ENCODE measurements at places on chromosomes 6 and 20. TPM values are rescaled to one million over a fixed set of nuclear protein-coding genes. Genes with fewer than 3 reads are reported as not detected.

Gene EEF1A2
- 0.75 TPM for total RNA-seq

DNA sequence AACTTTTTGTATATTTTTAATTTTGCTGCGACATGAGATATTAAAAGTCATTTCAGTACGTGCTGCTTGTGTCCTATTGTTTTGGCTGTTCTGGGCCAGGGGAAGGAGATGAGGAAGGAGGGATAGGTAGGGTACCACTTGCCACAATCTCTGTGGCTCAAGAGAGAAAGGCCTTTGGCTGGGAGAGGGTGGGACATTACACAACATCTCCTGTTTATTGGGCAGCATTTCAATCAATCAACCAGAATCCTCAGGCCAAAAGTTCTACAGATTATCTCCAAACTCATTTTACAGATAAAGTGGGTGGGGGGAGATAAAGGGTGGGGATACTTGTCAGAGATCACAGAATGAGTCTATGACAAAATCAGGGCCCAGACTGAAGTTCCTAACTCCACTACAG, 6.9 kb upstream of the CCM2L start:
- no peak for DNase-seq

DNA sequence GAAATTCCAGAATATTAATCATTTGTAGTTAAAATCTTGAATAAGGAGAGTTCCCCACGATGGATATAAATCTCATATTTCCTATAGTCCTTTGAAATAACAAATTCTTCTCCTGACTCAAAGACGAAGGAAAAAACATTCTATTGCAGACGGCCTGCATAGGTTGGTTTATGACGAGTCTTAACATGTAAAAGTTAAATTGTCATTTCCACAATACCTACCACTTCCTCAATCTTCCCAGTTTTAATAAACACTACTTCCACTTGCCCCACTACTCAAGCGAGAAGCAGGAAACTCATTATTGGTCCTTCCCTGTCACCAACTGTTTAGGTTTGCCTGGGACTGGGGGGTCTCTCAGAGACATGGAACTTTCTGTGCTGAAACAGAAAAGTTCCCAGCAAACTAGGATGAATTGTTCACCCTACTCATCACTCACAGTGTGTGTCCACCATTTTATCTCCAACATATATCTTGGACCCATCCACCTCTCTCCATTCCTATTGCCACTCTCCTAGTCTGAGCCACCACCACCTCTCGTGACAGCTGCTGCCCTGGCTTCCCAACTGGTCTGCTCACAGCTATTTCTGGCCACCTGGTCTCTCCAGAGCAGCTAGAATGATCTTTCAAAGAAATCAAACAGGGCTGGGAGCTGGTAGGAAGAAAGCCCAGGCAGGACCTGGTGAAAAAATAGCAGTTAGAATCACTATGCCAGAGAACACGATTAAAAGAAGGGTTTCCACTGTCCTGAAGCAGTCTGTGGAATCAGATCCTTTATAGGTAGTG, 15.1 kb upstream of the ZSCAN9 start:
- DNase-seq = no peak

Gene COL10A1
- not detected for total RNA-seq

- DNase-seq = no peak
These were observed 27.5 kb downstream of the ORC3 start for GRCh38 chr6:87617405-87617804.

- no peak for DNase-seq
These were observed 22.9 kb upstream of the RIPK1 start for GRCh38 chr6:3045369-3045768.

GRCh38 chr20:63178889-63179686, 36.8 kb downstream of the YTHDF1 start:
- peak; percentile 33 for DNase-seq

- DNase-seq = peak; percentile 89
These were observed 18.0 kb downstream of the ATP9A start for GRCh38 chr20:51750037-51750769.

Gene MYMX
- not detected for total RNA-seq

Data from transverse colon (tissue), 4 donors.